Stimulated activated CD8-positive, alpha-beta memory T cell treated with anti-CD3 and anti-CD28 coated beads, Interleukin-7, amount 100 ng/mL, for 1 hour (primary cell): ENCODE measurements at places on chromosomes 16 and 17.

GRCh38 chr17:65185668-65186382 is 48.7 kb downstream of the RGS9 start:
- no peak for DNase-seq

GRCh38 chr16:7583396-7583795 is 250.8 kb downstream of the RBFOX1 start:
- DNase-seq: no peak

- no peak for DNase-seq
Observed at GRCh38 chr17:73647772-73648542, 3.7 kb upstream of the SDK2 start.

- DNase-seq: no peak
Observed at GRCh38 chr17:40356990-40357881, 7.3 kb downstream of the GJD3 start.

- no peak for DNase-seq
Observed at GRCh38 chr17:6126768-6127167, 56.6 kb downstream of the WSCD1 start.

- no peak for DNase-seq
Observed at GRCh38 chr16:314351-314750, 31.4 kb downstream of the PDIA2 start.

DNA sequence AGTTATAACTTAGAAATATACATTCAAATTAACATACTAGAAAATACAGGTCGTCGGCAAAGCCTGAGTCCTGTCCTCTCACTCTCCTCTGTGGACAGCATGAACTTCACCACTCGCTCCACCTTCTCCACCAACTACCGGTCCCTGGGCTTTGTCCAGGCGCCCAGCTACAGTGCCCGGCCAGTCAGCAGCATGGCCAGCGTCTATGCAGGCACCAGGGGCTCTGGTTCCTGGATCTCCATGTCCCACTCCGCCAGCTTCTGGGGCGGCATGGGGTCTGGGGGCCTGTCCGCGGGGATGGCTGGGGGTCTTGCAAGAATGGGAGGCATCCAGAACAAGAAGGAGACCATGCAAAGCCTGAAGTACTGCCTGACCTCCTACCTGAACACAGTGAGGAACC is 319.4 kb downstream of the ZFHX3 start:
- no peak for DNase-seq

- no peak for DNase-seq
Observed at GRCh38 chr16:58021661-58022551, 3.6 kb upstream of the MMP15 start.
